Fibroblast of villous mesenchyme (primary cell): ENCODE measurements at places on chromosomes 7 and 10.

DNA sequence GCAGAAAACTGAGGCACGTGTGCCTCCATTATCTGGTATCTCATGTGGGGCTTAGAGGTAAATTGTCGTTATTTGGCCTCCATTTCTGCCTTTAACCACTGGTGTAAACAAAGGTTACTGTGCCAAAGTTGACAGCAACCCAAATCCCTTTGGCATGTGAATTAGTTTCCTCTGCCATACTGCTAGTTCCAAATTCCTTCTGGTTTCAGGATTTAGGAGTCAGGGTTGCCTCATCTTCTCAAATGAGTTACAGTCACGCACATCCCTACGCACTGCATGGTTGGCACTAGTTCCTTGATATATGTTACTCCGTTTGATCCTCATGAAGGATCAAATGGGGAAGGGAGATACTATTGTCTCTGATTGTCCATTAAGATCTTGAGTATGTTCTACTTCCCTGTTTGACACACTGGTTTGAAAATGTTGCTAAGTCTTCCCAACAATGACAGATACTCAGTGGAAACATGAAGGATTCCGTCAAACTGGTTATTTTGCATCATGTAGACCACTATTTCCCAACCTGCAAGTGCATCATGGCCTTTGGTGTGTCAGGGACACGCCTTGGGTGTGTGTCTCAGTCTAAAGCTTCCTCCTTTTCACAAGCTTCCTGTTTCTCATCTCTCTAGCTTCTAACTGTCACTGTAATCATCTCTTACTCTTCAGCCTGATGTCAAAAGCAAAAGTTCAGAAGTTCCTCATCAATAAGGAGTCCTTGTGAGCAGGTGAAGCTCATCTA is at the start of gene LIPN:
LIPN (plus strand) TSS at position 655 of the 736 bp plus-strand sequence. CDS start 1,386 bp downstream, outside the sequence.
- DNase-seq, result no peak

DNA sequence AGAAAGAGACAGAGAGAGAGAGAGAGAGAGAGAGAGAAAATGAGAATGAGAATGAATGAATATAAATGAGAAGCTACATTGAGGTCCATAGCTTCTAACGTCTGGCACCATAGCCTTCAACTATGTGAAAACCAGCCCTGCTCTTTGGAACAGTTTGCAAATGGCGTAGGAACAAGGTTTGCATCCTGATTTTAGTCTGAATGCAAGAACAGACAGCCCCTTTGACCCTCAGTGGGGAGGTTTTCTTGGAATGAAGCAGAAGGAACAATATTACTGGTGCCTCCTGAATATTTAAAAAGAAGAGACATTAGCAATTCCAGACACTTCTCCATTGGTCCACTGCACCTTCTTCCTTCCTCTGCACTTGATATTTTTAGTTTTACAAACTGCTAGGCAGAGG is 23.0 kb downstream of the LHPP start:
- DNase-seq, result no peak

DNA sequence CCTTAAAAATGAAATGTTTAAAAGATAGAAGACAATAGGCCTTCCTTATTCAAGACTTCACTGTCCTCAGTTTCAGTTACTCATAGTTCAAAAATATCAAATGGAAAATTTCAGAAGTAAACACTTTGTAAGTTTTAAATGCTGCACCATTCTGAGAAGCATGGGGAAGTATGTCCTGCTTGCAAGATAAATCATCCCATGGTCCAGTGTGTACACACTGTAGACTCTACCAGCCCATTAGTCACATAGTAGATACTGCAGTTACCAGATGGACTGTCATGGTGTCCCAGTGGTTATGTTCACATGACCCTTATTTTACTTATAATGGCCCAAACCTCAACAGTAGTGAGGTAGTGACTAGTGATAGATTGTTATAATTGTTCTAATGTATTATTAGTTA is 69.5 kb downstream of the PTPN12 start:
- DNase-seq, result no peak

GRCh38 chr10:127036987-127037386 is 131.8 kb downstream of the DOCK1 start:
- no peak for DNase-seq
